ENCODE measurements at places on chromosomes 4 and X. TPM values are rescaled to one million over a fixed set of nuclear protein-coding genes. Genes with fewer than 3 reads are reported as not detected.

DNA sequence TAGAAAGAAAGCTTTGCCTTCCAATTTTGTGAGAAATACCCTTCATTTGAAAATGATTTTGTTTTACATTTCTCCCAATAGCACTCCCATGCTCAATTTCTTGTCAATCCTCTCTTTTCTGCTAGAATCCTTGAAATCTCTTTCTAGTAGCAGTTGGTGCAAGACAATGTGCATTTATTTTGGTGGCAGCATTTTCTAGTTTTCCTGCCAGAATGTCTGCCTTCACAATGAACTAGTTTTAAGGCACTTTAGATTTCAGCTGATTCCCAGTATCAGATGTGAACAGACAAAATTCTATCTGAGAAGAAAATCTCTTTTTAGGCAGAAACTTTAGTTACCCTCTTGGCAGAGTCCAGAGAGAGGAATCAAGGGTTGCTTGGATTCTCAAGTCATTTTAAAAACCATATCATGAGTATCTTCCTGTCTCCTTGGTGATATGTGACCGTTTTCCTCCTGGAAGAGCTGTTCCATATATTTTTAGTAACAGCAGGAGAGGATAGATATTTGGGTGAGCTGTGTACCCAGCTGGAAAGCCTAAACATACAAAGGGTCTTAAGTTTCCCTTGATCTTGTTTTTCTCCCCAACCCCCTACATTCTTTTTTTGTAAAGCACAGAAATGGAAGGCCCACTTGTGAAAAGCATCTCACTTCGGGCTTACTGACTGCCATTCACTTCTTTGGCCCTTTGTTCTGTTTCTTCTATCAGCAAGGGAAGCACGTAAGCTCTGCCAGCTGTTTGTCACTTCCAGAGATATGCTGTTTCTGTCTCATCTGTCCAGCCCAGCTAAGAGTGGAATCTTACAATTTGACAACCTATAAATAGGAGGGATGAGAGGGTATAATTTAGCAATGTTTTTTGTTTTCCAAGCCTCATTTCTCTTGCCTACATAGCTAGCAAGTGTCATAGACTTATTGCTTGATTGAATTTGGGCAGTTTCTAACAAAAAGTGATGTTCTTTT lies 38.7 kb downstream of the TSPAN7 start:
- DNase-seq = no peak

The USP17L19 gene
- not detected for total RNA-seq

GRCh38 chrX:555725-556666 lies 74.6 kb upstream of the SHOX start:
- no peak for DNase-seq

DNA sequence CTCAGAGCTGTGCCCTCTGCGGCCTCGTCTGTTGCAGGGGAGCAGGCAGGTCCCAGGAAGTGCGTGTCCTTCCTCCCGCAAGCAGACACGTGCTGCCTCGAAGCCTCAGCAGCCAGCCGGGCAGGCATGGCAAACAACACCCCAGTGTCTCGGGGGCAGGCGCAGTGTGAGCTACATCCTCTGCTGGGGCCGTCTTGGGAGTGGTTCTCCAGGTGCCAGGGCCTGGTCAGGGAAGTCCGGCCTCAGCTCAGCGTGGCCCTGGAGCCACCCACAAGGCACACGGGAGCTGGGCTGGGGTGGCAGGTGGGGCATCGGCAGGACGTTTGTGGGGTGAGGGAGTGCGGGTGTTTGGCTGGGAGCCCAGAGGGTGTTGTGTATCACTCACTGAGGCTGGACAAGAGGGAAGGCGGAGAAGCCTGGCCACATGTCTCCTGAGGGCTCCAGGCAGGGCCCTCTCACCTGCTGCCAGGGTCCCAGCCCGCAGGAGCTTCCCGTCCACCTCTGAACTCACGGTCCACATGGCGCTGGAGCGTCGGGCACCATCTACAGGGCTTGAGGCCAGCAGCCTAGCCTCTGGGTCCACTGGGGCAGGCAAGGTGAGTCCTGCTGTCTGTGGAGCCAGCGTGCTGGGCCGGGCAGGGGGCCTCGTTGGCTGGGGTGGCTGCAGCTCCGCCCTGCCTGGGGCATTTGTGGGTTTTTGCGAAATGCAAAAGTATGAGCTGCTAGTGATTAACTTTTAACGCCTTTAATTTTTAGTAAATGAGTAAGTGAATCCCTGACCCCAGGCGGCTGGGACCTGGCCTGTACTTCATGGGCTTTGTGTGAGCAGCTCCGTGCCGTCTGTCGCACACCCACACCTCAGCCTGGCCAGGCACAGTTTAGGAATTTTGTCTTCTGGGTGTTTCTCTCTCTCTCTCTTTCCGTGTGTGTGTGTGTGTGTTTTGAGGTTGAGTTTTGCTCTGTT lies 17.3 kb upstream of the UVSSA start:
- DNase-seq = no peak

DNA sequence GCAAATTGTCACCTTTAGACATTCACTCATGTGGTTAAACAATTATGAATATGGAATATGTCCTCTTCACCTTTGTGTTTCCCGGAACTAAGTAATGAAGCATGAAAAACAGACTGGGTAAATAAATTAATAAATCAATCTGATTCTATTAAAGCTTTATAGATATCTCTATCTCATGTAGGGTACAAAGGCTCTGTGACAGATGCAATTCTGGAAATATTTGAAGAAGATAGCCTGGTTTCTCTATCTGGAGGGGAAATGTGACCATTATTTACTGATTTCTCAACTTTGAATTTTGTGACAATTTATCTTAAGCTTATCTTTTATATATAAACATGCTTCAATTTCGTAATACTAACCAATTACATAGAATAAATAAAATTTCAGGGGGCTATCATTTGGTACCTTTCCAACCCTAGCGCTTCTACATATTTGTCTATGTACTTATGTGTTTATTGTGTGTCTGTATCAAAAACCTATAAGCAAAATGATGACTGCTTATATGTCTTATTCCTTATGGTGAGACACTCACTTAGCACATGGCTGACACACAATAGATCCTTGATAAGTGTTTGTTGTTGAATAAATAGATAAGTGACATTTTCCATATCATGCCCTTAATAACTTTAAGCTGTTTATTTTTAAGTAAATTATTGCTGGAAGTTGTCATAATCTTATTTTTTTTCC lies 9.9 kb downstream of the CTSO start:
- DNase-seq = no peak

Data from tibial nerve (tissue), 4 donors.